NCI-H2081 treated with DMSO at 0.1 percent for 48 hours (cell line): ENCODE measurements at places on chromosomes 16 and 17.

- DNase-seq = no peak
Measured at GRCh38 chr17:40316571-40317344, 7.8 kb downstream of the RARA start.

DNA sequence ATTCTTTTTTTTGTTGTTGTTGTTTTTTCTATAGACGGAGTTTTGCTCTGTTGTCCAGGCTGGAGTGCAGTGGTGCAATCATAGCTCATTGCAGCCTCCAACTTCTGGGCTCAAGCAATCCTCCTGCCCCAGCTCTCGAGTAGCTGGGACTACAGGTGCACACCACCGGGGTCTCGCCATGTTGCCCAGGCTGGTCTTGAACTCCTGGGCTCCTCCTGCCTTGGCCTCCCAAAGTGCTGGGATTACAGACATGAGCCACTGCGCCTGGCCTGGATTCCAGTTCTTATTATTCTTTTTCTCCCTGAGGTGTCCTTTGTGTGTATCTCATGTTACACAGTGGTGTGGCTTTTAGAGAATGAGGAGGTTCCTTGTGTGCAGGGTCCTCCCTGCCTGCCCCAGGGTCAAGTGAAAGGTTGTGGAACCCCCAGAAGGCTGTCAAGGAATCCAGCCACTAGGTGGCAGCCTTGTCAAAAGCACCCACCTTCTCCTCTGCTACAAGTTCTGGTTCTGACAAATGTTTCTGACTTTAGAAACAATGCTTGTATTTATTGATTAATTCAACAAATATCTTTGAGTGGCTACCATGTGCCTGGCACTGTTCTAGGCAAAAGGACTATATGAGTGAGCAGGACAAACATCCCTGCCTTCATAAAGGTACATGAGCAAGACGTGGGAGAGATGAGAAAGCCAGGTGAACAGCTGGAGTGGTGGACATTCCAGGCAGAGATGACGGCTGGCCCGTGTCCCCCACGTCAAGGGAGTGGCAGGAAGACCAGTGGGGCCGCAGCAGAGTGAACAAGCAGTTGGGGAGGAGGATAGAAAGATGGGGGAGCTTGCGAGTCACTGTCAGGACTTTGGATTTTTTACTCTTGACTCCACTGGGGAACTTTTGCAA is 112.4 kb downstream of the SPECC1 start:
- DNase-seq = no peak

- DNase-seq = no peak
Measured at GRCh38 chr16:3170440-3171180, 17.4 kb upstream of the OR1F1 start.

GRCh38 chr16:74874912-74875546 is 100.4 kb upstream of the FA2H start:
- DNase-seq = no peak

GRCh38 chr16:85948138-85948509 is 49.2 kb downstream of the IRF8 start:
- DNase-seq = no peak

- DNase-seq = no peak
Measured at GRCh38 chr16:55349867-55350266, 25.9 kb downstream of the IRX6 start.
